HT1080 (cell line): ENCODE measurements at places on chromosomes 4 and X. TPM values are rescaled to one million over a fixed set of nuclear protein-coding genes. Genes with fewer than 3 reads are reported as not detected.

GRCh38 chr4:189843413-189844009 is 97.2 kb upstream of the FRG1 start:
- DNase-seq = no peak

- peak; percentile 73 for DNase-seq
Measured at GRCh38 chrX:1679238-1679637, 64.4 kb downstream of the ASMT start.

The EFNB1 gene
- total RNA-seq = 47.7 and 48.7 TPM in 2 replicates

The BST1 gene
- 0.13 and 0.43 TPM in 2 replicates for total RNA-seq

- no peak for DNase-seq
Measured at GRCh38 chr4:66266035-66266434, 595.7 kb upstream of the EPHA5 start.

GRCh38 chrX:131841496-131842437 is 181.3 kb upstream of the STK26 start:
- DNase-seq = peak; percentile 56

DNA sequence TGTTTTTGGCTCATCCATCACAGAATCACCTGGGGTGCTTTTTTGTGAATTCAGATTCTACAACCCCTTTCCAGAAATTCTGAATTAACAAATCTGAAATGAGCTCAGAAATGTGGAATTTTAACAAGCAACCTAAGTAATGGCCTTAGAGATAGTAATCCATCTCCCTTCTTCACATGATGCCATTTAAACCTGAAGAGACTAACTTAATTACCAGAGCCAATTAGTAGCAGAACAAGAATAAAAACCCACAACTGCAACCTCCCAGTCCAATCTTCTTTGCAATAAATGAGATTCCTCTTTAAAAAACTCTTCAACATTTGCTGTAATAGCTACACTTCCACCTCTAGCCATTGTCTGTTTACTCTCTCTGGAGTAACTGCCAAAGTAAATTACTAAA is 69.7 kb downstream of the ARAP2 start:
- no peak for DNase-seq

GRCh38 chrX:105882581-105883275 is 60.4 kb downstream of the NRK start:
- DNase-seq = peak; percentile 0

- DNase-seq = no peak
Measured at GRCh38 chr4:113117358-113117702, 67.9 kb downstream of the ANK2 start.

DNA sequence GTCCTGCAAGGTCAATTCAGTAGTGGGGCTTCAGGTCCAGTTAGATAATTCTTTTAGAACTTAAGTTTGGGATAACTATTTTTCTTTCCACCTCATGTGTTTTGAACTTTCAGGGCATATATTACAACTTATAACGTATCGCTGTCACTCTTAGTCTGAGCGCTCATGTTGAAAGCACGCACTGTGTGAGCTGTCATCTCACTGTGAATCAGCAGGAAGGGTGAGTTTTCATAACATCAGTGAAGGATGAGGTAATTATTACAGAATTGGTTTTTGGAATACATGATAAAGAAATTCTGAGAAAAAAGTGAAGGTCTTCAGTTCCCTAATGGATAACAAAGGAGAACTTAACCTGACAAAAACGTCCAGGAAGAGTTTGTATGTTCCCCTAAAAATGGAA is 45.1 kb upstream of the SLC4A4 start:
- peak; percentile 56 for DNase-seq

The TMEM150C gene
- total RNA-seq = 1.9 TPM in 2 replicates

The MAGEB16 gene
- not detected in 2 replicates for total RNA-seq

The SLITRK2 gene
- not detected in 2 replicates for total RNA-seq

- DNase-seq = no peak
Measured at GRCh38 chr4:150673793-150674192, 91.8 kb downstream of the MAB21L2 start.

The APLN gene
- 3.8 and 4.8 TPM in 2 replicates for total RNA-seq

The ZFP92 gene
- total RNA-seq = 0.08 and 0.10 TPM in 2 replicates

GRCh38 chr4:43089730-43090129 is 197.2 kb downstream of the GRXCR1 start:
- peak; percentile 84 for DNase-seq

DNA sequence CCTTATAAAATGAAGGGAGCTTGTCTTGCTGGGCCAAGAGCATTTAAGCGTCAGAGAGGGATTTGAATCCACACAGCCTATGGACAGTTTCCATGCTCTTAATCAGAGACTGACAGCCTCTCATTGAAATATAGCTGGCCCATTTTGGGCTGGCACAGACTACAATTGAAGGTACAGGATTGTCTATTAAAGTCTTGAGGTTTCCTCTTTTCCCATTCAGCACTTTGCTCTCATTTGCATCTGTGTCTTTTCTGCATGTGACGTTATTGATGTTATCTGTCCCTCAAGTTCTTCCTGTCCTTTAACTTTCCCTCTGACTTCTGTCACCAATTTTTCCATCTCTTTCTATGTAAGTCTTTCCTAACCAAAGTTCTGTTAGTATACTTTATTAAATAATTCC is 133.3 kb upstream of the SFRP2 start:
- no peak for DNase-seq

- DNase-seq = no peak
Measured at GRCh38 chr4:1406981-1407656, 877 bp upstream of the NKX1-1 start.

The GBA3 gene
- total RNA-seq = not detected in 2 replicates

DNA sequence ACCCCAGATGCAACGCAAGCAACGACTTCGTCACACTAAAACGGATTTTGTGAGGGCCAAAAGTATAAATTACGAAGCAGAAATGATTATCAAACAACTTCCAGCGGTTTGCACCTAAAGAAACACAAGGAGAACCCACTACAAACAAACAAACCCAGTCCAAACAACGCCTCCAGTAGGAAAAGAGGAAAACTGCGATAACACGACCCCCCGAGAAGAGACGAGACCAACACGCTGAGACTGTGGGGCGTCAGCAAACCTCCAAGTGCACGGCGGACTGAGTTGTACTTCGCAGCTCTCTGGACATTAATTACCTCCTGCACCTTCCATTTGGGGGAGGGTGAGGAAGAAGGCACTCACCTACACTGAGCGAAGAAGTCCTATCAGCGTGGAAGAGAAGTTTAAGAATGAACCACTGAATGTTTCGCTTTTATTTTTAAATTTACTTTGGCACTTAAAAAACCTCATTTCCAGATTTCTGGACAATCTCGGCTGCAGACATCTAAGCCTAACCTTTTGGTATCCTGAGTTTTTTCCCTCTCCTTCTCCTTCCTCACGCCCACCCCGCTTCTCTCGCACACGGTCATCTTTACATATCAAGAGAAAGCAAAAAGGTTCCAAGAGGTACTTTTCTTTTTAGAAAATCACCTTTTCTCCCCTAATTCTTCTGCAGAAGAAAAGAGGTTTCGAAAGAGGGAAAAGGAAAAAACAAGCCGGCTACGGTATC is at the start of gene MAB21L2:
Gene MAB21L2, plus strand, starts transcription at position 6 of the 727 bp plus-strand sequence. CDS start 879 bp downstream, outside the sequence.
- no peak for DNase-seq

DNA sequence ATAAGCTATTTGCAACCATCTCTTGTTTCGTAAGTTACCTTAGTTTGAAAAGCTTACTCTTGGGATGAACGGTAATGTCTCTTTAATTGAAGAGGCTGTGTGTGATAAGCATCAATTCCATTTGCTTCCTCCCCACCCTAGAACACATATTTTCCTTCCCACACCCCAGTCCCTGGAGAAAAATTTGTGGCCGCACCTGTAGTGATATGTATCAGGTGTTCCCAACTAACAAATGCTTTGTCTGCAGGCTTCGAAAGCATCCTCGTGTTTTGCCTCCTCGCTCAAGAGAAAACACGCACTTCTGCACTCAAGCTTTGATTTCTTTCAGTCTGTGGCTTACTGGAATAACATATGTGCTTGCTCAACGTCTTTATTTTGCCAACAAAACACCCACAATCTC is 143.8 kb upstream of the OTUD4 start:
- DNase-seq = no peak

DNA sequence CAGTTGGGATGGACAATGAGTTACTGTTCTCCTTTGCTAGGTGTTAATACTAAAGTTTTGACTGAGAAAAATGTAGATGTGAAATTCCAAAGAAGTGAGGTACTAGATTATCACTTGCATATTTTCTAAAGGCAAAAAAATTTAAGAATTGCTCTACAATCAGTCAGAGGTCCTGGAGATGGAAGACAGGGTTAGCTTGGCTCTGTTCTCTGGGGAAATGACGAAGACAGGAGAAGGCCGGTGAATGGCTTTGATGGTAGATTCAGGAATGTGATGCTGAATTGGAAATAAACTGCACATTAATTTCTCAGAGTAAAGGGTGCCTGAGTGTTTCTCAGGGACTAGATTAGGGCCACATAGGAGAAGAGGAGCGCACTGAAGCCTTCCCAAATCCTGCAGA is 214.0 kb upstream of the LEF1 start:
- DNase-seq = no peak

- DNase-seq = no peak
Measured at GRCh38 chr4:89109841-89110540, 1.3 kb upstream of the TIGD2 start.
